Sigmoid colon (tissue), 7 donors: ENCODE measurements at places on chromosomes 4 and X. TPM values are rescaled to one million over a fixed set of nuclear protein-coding genes. Genes with fewer than 3 reads are reported as not detected.
A peak's percentile ranks its signal among the peaks of the same experiment; 100 is the strongest.

DNA sequence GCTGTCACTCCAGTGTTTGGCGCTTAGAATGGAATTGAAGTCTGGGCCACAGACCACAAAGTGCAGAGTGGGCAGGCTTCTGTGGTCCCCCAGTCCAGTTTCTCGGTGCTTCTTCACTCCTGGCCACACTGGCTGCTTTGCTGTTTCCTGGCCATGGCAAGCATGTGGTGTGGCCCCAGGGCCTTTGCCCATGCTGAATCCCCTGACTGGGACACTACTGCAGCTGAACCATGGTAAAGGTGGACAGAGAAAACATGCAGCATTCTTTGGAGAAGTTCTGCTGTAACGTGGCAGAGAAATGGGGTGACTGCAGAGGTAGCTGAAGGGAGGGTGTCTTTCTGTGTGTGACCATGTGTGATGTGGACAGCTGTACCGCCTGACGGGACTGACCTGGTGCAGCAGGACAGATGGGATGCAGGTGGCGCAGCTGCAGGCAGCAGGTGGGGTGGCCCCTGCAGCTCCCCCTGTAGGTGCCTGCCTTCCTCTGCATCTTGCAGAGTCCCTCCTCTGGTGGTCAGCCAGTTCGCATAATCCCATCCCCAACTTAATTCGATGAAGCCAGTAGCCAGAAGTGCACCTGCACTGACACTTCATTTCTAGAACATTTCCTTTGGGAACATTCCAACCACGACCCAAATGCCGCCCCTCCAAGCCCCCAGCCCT, 13.2 kb upstream of the S100P start:
- H3K36me3 ChIP-seq, result no peaks in the 10 kb centered on the region
- H3K27me3 ChIP-seq, result no peaks in the 10 kb centered on the region
- H3K4me3 ChIP-seq, result no peak overlapping the region
- DNase-seq, result no peak
- peaks cover 21% of the 10 kb centered on the region for H3K4me1 ChIP-seq
- no peak overlapping the region for H3K27ac ChIP-seq

DNA sequence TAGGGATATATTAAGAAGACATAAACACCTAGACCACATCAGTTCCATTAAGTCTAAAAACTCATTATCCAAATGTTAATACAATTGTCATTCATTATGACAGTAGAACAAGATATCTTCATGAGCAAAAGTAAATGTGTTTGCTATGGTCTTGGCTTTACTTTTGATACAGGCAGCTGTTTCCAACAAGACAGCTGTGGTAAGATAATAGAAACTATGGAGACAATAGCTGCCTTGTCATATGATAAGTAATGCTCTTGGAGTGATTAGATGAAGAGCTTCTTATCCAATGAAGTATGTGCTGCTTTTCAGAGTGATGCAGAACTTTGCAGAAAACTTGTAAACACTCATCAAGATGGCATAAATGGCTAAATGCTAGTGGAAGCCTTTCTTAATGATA, 1066.0 kb downstream of the FSTL5 start:
- H3K36me3 ChIP-seq, result no peaks in the 10 kb centered on the region
- H3K4me1 ChIP-seq, result no peaks in the 10 kb centered on the region
- H3K27ac ChIP-seq, result no peak overlapping the region
- no peak for DNase-seq
- no peak overlapping the region for H3K4me3 ChIP-seq
- no peaks in the 10 kb centered on the region for H3K27me3 ChIP-seq

DNA sequence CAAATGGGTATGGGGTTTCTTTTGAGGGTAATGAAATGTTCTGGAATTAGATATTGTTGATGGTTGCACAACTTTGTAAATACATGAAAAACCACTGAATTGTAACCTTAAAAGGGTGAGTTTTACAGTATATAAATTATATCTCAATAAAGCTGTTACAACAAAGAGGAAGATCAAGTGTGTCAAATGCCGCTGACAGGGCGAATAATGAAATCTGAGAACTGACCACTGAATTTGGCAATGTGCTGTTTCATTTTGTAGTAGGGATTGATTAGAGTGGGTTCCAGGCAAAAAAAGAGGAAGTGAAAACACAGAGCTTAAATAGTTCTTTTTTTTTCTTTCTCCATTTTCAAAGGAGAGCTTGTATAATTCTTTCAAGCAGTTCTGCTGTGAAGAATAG, 161.1 kb upstream of the NAP1L5 start:
- no peak overlapping the region for H3K4me3 ChIP-seq
- no peaks in the 10 kb centered on the region for H3K36me3 ChIP-seq
- H3K4me1 ChIP-seq, result peaks cover 14% of the 10 kb centered on the region

- no peaks in the 10 kb centered on the region for H3K36me3 ChIP-seq
- no peak overlapping the region for H3K4me3 ChIP-seq
- no peaks in the 10 kb centered on the region for H3K27me3 ChIP-seq
- no peaks in the 10 kb centered on the region for H3K4me1 ChIP-seq
Observed at GRCh38 chr4:108877821-108878220, 115.0 kb upstream of the ETNPPL start.

DNA sequence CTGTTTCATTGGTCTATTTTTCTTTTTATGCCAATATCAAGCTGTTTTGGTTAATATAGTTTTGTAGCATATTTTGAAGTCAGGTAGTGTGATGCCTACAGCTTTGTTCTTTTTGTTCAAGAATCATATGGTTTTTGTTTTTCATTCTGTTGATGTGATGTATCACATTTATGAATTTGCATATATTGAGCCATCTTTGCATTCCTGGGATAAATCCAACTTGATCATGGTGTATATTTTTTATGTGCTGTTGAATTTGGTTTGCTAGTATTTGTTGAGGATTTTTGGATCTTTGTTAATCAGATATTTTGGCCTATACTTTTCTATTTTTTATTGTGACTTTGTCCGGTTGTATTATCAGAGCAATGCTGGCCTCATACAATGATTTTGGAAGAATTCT, 74.8 kb downstream of the GPAT3 start:
- no peaks in the 10 kb centered on the region for H3K36me3 ChIP-seq
- H3K4me1 ChIP-seq, result peaks cover 13% of the 10 kb centered on the region
- H3K4me3 ChIP-seq, result no peak overlapping the region

DNA sequence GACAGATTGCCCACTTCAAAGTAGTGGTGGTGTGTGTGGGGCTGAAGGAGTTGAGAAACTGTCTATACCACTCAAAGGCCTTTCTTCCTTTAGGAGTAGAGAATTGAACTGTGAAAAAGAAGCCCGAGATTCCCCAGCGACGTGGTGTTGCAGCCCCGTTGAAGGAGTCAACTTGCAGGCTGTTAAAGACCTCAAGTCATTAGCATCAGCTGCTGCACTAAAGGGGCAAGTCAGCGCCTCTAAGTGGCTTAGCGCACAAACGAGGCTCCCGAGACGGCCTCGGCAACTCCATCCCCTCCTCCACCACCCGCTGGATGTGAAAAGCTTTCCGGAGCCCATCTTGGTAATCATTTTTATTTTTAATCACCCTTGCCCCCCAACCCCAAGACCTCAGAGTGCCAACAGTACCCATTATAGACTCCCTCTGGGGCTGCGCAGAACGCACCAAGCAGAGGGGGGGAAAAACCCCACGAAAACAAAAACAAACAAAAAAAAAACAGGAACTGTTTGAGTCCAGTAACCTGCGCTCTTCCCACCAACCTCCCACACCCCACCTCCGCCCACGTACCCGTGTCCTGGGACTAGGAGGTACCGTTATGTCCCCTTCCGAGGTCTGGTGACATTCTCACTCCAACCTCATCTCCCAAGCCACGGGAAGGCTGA, 913 bp upstream of the PRDM8 start:
- DNase-seq, result no peak
- H3K4me3 ChIP-seq, result peak overlapping the region; percentile 6
- H3K27me3 ChIP-seq, result no peaks in the 10 kb centered on the region
- no peaks in the 10 kb centered on the region for H3K36me3 ChIP-seq
- peak overlapping the region; percentile 43 for H3K27ac ChIP-seq

- peaks cover 13% of the 10 kb centered on the region for H3K4me1 ChIP-seq
- no peaks in the 10 kb centered on the region for H3K27me3 ChIP-seq
- H3K36me3 ChIP-seq, result no peaks in the 10 kb centered on the region
Observed at GRCh38 chr4:10743357-10743756, 58.8 kb upstream of the CLNK start.

DNA sequence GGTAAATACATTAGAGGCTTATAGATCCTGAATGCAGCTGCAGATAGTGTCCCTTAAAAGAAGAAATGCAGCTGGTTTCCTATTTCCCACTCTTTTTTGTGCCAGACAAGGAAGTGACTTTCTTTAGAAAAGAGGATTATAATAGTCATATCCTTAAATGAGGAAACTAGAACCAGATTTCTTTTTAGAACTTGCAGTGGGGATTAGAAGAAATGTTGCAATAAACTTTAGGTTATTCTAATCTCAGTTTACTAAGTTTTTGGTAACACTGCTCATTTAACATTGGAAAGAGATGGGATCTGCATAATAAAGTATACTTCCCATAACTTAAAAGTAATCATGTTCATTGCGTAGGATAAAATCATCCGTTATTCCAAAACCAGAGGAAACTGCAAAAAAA, 101.9 kb downstream of the SLIT2 start:
- no peak overlapping the region for H3K27ac ChIP-seq
- no peak overlapping the region for H3K4me3 ChIP-seq
- H3K4me1 ChIP-seq, result peaks cover under 1% of the 10 kb centered on the region
- no peaks in the 10 kb centered on the region for H3K27me3 ChIP-seq
- no peak for DNase-seq

Gene MAGEB10
- not detected for total RNA-seq
